ENCODE measurements at places on chromosomes 3 and 15.

- no peak for DNase-seq
Observed at GRCh38 chr3:185405243-185405642, 42.3 kb downstream of the MAP3K13 start.

DNA sequence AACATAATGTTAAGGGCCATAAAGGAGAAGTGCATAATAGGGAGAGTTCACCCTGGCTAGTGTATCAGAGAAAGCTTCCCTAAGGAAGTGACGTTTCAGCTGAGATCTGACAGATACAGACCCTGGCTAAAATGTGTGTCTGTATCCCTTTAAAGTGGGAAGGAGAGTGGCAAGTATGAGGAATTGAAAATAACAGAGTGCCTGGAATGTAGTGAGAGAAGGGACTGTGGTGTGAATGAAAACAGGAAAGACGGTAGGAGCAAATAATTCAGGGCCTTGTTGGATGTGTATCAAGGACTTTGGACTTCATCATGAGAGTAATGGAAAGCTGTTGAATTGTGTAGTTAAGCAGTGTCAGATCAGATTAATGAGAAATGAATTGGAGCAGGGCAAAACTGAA is 30.5 kb downstream of the NEO1 start:
- DNase-seq, result no peak

GRCh38 chr3:133938770-133939462 is 43.2 kb upstream of the RAB6B start:
- DNase-seq, result no peak

GRCh38 chr3:45664578-45664977 is 24.6 kb upstream of the SACM1L start:
- no peak for DNase-seq

GRCh38 chr3:3799173-3800079 is at the start of gene LRRN1:
Gene LRRN1 (plus strand): TSS chr3:3799431. CDS start chr3:3844642, 45,211 bp downstream.
- no peak for DNase-seq

GRCh38 chr3:6717026-6717943 is 143.6 kb upstream of the GRM7 start:
- DNase-seq, result no peak

- DNase-seq, result no peak
Observed at GRCh38 chr3:155398046-155398445, 104.6 kb upstream of the STRIT1 start.

DNA sequence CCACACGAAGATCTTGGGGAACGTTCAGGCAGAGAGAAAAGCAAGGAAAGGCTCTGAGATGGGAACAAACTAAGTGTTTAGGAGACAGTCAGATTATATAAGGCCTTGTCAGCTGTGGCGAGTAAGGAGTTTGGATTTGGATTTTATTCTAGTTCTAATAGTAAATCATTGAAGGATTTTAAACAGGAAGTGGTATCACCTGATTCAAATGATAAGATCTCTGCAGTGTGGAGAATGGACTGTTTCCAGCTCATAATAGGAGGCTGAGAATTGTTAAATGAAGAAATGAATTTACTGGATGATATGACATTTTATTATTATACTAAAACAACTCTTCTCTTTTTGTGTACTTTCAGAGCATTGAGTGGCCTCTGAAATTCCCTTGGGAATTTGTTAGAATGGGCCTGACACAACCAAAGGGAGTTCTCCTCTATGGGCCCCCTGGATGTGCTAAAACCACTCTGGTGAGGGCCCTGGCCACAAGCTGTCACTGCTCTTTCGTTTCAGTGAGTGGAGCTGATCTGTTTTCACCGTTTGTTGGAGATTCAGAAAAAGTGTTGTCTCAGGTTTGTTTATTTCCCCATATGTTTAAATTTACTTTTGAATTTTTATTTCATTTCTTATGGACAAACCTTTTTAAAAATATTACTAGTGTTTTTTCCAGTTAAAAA is 36.0 kb upstream of the GATM start:
- no peak for DNase-seq

GRCh38 chr3:174812172-174812862 is 46.8 kb upstream of the NAALADL2 start:
- no peak for DNase-seq

GRCh38 chr15:97597801-97598200 is 362.7 kb upstream of the ARRDC4 start:
- no peak for DNase-seq

GRCh38 chr3:49727154-49727923 is 3.6 kb upstream of the GMPPB start:
- DNase-seq, result no peak

DNA sequence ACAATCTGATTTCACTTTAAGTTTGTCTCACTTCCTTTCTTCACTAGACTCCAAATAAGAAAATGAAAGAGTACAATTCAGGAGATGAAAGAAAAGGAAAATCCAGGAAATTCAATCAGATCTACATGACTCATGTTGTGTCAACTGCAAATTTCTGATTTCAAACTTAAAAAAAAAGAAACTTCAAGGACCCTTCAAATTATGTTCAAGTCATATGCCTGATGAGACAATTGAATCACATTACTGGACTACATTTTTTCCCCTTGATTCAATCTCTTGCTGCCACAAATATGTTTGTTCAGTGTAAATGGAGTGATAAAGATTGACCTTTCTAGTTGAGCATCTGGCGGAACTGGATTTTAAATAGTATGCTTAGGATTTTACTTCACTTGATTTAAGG is 37.4 kb downstream of the FRMD5 start:
- DNase-seq, result peak; percentile 90

- DNase-seq, result no peak
Observed at GRCh38 chr3:1017870-1018269, 75.0 kb upstream of the CNTN6 start.

DNA sequence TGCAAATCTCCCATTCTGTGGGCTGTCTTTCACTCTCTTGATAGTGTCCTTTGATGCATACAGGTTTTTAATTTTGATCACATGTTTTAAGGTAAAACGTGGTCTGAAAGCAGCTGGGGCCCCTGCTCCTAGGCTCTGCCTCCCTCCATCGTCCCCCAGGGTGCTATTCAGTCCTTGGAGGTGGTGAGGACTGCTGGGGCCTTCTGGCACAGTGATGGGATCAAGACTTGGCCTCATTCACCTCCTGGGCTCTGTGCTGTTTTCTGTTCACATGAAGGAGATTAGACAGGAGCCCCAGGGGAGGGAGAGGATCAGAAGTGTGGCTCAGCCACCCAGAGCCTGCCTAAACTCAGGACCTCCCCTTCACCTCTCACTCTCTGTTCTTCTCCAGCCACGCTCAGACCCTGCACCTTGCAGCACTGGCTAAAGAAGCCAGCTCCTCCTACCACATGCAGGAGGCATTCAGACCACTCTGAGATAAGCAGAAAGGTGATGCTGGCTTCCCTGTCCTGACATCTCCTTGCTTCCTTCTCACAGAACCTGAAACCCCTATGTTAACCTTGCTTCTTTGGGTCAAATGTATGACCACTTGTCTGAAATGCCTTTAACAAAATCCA is 43.9 kb downstream of the PAQR5 start:
- no peak for DNase-seq

GRCh38 chr15:68314563-68314962 is 37.0 kb downstream of the FEM1B start:
- peak; percentile 55 for DNase-seq

- no peak for DNase-seq
Observed at GRCh38 chr15:31442699-31443111, 116.1 kb downstream of the KLF13 start.

DNA sequence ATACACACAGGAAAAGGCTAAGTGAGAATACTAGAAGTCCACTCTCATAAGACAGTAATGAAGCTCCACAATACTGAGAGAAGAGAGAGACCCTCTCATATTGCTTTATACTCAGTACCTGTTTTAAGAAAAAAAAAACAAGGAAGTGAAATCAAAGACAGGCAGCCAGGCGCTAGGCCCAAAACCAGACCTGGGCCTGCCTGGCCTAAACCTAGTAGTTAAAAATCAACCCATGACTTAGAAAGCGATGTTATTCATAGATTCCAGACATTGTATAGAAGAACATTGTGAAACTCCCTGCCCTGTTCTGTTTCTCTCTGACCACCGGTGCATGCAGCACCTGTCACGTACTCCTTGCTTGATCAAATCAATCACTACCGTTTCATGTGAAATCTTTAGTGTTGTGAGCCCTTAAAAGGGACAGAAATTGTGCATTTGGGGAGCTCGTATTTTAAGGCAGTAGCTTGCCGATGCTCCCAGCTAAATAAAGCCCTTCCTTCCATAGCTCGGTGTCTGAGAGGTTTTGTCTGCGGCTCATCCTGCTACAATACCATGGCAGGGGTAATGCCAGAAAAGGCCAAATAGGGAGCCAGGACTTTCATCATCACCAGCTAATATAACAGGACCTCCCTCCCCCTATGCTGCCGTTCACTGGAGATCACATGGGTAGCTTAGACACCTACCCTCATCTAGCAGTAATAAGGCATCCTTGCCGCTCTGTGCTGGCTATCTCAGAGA is 1294.1 kb downstream of the NSUN3 start:
- no peak for DNase-seq

GRCh38 chr3:143206955-143207337 is 87.4 kb downstream of the CHST2 start:
- DNase-seq, result no peak

GRCh38 chr15:48355377-48355776 is 24.1 kb downstream of the DUT start:
- DNase-seq, result no peak

GRCh38 chr3:72088486-72089025 is 303.6 kb upstream of the PROK2 start:
- DNase-seq, result no peak

- DNase-seq, result peak; percentile 16
Observed at GRCh38 chr3:40490916-40491315, 14.0 kb downstream of the ZNF619 start.

- DNase-seq, result no peak
Observed at GRCh38 chr3:120907659-120908029, 361 bp upstream of the STXBP5L start.

GRCh38 chr15:60520013-60520824 is 41.3 kb upstream of the ICE2 start:
- peak; percentile 10 for DNase-seq

GRCh38 chr3:46454209-46454595 is 10.5 kb downstream of the LTF start:
- no peak for DNase-seq

Measured in lung microvascular endothelial cell (primary cell).